ENCODE measurements at places on chromosomes 2 and 18. TPM values are rescaled to one million over a fixed set of nuclear protein-coding genes. Genes with fewer than 3 reads are reported as not detected.
A peak's percentile ranks its signal among the peaks of the same experiment; 100 is the strongest.

DNA sequence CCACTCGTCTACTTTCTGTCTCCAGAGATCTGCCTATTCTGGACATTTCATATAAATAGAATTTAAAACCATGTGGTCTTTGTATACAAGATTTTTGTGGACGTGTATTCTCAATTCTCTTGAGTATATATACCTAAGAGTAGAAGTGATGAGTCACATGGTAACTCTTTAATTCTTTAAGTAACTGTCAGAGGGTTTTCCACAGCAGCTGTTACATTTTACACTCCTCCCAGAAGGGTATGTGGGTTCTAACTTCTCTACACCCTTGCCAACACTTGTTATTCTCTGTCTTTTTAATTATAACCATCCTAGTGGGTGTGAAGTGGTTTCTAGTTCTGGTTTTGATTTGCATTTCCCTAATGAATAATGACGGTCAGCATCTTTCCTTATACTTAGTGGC is 70.9 kb downstream of the MAP3K20 start:
- no peak for DNase-seq
- no peak overlapping the region for H3K27ac ChIP-seq
- no peaks in the 10 kb centered on the region for H3K36me3 ChIP-seq
- H3K4me1 ChIP-seq: no peaks in the 10 kb centered on the region
- H3K27me3 ChIP-seq: no peaks in the 10 kb centered on the region

DNA sequence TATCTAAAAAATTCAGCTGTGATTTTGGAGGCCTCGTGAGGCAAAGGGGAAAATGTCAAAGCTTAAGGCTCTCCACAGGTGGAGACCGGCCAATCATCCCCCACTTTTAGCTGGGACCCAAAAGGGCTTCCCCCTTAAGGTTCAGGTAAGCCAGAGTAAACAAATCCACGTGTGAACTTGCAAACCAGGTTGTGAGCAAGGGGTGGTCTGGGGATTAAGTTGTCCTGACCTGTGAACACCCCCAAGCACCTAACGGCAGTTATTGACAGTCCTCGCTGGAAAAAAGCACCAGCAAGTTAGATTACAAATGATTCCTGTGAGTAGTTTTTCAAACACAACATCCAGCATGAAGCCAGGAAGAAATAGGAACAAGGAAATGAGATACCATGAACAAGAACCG is 42.9 kb downstream of the MYO7B start:
- H3K27ac ChIP-seq: no peak overlapping the region
- H3K4me3 ChIP-seq: no peak overlapping the region
- H3K27me3 ChIP-seq: no peaks in the 10 kb centered on the region
- no peak for DNase-seq

B3GNT2 gene
- total RNA-seq: 73.2 TPM

SLC4A5 gene
- total RNA-seq: 2.0 TPM

DNA sequence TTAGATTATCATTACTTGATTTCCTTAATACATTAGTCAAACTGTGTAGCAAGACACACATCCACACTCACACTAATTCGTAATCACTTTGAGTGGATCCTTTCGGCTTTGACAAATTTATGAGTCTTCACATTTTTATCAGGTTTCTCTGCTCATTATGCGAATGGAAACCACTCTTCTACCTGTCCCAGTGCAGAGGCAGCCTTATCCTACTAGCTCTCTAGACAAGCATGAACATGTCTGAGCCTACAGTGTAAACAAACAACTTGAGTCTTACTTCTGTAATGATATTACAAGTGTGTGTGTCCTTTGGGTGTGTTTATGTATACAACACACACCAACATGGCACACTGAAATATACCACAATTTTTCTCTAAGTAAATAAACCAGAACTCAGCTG is 361.9 kb upstream of the CHST9 start:
- H3K4me3 ChIP-seq: no peak overlapping the region
- H3K27me3 ChIP-seq: no peaks in the 10 kb centered on the region
- H3K4me1 ChIP-seq: peaks cover 6% of the 10 kb centered on the region

GRCh38 chr18:70411876-70412435 is 123.1 kb downstream of the SOCS6 start:
- no peaks in the 10 kb centered on the region for H3K4me1 ChIP-seq
- no peaks in the 10 kb centered on the region for H3K27me3 ChIP-seq
- H3K36me3 ChIP-seq: no peaks in the 10 kb centered on the region
- no peak overlapping the region for H3K27ac ChIP-seq
- DNase-seq: no peak

DNA sequence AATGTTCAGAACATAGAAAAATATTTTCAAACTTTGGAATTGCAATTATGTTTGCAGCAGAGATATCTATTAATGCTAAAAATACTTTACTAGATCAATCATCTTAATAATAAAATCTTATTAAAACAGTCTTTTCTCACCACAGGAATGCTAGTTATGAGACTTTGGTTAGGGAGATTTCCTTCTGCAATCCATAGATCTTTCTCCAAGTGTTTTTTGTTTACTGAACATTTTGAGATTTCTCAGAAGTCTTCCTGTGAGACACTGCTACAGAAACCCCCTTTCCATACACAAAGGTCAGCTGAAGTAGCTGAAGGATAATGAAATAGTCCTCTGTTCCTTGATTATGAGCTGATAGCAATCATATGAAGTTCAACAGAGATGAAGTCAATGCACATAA is 59.4 kb upstream of the RAPH1 start:
- H3K27ac ChIP-seq: no peak overlapping the region
- no peaks in the 10 kb centered on the region for H3K36me3 ChIP-seq
- DNase-seq: no peak

DNA sequence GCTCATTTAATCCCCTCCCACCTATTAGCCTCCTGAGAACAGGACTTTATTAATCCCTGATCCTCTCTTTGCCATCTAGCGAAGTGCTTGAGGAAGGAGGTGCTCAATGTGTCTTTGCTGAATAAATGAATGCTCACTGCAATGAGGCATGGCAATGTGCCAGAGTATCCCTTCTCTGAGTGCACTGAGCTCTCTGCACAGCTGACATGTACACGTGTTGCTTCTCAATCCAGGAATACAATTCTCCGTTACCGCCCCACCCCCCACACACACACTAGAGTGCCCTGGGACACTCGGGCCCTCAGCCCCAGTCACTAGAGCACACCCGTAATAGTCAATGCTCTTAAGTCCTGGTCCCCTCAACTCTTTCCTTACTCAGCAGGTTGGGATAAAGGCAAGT is 41.4 kb downstream of the FAM178B start:
- peaks cover 5% of the 10 kb centered on the region for H3K4me1 ChIP-seq
- H3K27ac ChIP-seq: no peak overlapping the region
- no peak for DNase-seq
- H3K4me3 ChIP-seq: no peak overlapping the region

DNA sequence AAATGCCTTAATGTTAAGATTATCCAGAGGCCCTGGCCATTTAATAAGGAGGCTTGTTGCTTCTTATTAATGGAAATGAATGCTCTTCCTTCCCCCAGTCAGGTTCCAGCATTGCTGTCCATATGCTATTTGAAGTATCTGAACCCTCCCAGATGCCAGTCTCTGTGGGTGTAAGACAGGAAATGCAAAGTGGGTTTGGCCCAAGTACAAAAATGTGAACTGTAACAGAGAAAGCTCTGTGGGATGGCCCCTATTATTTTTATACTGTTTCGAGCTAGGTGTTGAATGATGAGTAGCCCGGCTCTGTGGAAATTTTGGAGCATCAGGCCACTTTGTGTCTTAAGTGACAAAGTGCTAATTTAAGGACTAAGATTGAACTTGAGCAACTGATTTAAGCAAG is 141.0 kb downstream of the UXS1 start:
- no peak overlapping the region for H3K27ac ChIP-seq
- H3K36me3 ChIP-seq: no peaks in the 10 kb centered on the region
- no peaks in the 10 kb centered on the region for H3K4me1 ChIP-seq
- no peak for DNase-seq
- no peaks in the 10 kb centered on the region for H3K27me3 ChIP-seq
- no peak overlapping the region for H3K4me3 ChIP-seq

DNA sequence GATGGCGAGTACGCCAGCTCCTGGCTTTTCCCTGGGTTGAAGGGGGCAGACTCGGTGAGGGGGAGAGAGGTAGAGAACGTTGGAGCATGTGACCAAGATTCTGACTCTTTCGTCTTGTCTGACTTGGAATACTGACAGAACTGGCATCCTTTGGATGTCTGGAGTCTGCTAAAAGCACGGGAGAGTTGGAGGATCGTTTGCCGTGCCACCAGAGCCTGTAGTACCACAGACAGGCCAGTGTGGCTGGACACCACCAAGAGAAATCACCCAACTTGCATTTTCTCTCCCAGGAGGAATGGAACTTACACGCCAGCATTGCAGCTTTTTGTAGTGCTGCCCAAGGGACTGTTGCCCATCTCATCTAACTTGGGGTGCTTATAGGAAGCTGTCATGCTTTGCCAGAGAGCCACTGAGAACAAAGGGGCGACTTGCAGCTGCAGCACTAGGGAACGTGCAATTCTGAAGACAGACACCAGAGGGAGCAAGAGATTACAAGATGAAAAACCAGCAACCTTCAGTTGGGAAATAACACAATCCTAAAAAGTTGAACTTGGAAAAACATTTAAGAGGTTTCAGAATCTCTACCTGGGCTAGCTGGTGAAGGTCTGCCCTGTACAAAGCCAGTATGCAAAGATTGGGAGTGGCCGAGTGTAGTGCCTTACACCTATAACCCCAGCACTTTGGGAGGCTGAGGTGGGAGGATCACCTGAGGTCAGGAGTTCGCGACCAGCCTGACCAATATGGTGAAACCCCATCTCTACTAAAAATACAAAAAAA is 24.1 kb downstream of the PSMG2 start:
- H3K27me3 ChIP-seq: no peaks in the 10 kb centered on the region
- DNase-seq: peak; percentile 84
- no peak overlapping the region for H3K27ac ChIP-seq

QPCT gene
- 0.19 TPM for total RNA-seq

GRCh38 chr2:160440888-160441287 is 52.7 kb downstream of the RBMS1 start:
- H3K36me3 ChIP-seq: no peaks in the 10 kb centered on the region
- no peak overlapping the region for H3K27ac ChIP-seq
- no peaks in the 10 kb centered on the region for H3K27me3 ChIP-seq
- DNase-seq: no peak
